Kidney capillary endothelial cell (primary cell): ENCODE measurements at places on chromosomes 6 and 20.

GRCh38 chr6:93176070-93176469, 243.3 kb downstream of the EPHA7 start:
- DNase-seq, result peak; percentile 21

- no peak for DNase-seq
These were observed 14.0 kb downstream of the HIVEP1 start for GRCh38 chr6:12026120-12026519.

GRCh38 chr6:72746276-72746675, 124.4 kb downstream of the KCNQ5 start:
- DNase-seq, result no peak

DNA sequence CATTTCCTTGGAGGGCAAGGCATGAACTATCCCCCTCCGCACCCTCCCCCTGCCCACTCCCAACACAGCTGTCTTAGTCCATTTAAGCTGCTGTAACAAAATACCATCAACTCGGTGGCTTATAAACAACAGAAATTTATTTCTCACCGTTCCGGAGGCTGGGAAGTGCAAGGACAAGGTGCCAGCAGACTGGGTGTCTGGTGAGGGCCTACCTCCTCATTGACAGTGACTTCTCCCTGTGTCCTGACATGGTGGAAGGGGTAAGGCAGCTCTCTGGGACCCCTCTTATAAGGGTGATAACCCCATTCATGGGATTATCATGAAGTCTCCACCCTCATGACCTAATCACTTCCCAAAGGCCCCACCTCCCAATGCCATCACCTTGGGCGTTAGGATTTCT, 114.3 kb upstream of the MAFB start:
- DNase-seq, result no peak

DNA sequence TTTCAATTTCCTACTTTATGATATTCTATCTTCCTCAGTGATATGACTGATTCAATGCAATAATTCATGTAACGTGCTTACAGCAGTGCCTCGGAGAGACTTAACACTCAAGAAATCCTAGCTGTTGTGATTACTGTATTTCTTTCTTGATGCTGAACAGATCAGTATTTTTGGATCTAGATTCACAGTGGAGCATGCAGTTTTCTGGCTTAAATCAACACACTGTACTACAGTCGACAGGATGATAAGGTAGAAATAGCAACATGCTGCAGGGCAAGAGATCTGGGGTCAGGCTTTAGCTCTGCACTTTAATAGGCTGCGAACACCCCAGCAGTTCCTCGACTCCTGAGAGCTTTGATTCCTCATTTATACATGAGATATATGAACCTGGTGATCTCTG, 161.0 kb downstream of the AIG1 start:
- no peak for DNase-seq

DNA sequence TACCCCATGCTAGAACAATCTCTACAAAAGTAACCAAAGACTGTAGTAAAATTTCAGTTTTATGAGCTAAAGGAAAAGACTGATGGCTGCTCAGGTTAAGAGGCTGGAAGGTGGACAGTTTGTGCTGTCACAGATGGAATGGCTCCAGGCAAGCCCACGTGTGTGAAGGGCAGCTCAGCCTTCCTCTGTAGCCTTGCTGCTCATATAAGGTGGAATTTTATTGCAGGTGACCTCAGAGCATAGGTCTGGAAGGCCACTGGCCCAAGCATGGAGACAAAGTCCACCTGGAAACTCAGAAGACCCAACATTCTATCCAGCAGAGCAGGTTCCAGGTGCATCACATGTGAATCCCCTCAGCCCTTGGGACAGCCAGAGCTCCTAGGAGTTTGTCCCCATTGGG, 53.6 kb downstream of the KAT14 start:
- no peak for DNase-seq

GRCh38 chr6:6604566-6604965, 16.0 kb downstream of the LY86 start:
- no peak for DNase-seq

GRCh38 chr6:142242269-142242668, 59.5 kb upstream of the ADGRG6 start:
- no peak for DNase-seq

GRCh38 chr6:124339610-124340334, 536.1 kb downstream of the NKAIN2 start:
- DNase-seq, result no peak

DNA sequence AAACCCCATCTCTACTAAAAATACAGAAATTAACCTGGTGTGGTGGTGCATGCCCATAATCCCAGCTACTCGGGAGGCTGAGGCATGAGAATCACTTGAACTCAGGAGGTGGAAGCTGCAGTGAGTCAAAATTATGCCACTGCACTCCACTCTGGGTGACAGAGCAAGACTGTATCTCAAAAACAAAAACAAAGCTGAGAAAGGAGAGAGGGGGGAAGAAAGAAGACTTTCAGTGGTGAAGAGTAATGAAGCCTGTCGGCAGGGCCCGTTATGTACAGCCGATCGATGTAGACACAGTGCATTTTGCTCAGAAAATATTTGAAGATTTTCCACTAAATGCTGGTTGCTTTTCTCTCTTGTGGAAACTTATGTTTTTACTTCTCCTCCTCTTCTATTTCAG, 13.8 kb downstream of the VAPB start:
- DNase-seq, result no peak

DNA sequence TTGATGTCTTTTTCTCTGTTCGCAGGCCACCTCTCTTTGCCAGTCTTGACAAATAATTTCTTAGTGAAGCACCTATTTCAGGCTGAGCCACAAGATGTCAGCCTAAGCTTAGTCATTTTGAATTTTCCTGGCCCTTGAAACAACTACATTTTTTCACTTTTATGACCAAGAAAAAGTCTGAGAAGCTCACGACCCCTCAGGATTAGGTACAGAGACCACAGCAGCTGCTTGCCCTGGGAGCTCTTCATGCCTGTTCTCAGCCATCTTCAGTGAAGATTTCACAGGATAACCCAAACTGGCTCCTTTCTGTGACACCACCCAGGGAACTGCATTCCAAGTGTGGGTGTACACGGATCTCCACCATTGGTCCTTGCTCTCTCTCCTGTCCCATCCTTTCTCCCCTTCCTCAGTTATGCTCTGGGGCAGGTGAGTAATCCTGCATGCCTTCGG, 38.4 kb upstream of the SPTLC3 start:
- peak; percentile 57 for DNase-seq

- DNase-seq, result no peak
These were observed 288.0 kb upstream of the POU3F2 start for GRCh38 chr6:98546376-98546775.

GRCh38 chr6:34465531-34466241, at the start of gene PACSIN1:
PACSIN1 (plus strand) TSS chr6:34466076; CDS start chr6:34526306, 60,230 bp downstream.
- no peak for DNase-seq

DNA sequence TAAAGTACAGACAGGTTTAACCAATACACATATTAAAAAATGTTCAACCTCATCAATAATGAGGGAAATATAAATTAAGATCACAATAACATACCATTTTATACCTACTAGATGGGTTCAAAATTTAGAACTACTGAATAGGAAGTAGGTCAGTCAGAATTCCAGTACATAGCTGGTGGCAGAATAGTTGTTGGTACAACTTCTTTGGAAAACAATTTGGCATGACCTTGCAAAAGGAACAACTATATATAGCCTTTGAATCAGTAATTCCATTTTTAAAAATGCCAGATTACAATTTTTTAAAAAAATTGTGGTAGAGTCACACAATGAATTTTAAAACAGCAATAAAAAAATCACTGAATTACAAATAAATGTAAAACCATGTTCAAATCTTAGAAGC, 165.6 kb downstream of the CDK19 start:
- DNase-seq, result no peak

GRCh38 chr20:23823621-23824324, 2.8 kb downstream of the CST2 start:
- DNase-seq, result no peak

GRCh38 chr20:2542361-2542760, 6.0 kb downstream of the TMC2 start:
- no peak for DNase-seq

- DNase-seq, result no peak
These were observed 152.8 kb downstream of the NFATC2 start for GRCh38 chr20:51389543-51390264.
